ENCODE measurements at places on chromosomes 16 and 17. TPM values are rescaled to one million over a fixed set of nuclear protein-coding genes. Genes with fewer than 3 reads are reported as not detected.

CIITA gene
- 11.9 TPM for total RNA-seq

GRCh38 chr17:8123695-8124349 lies at the start of gene HES7:
HES7 (minus strand) TSS chr17:8124106; CDS start chr17:8124084, 22 bp downstream.
- peaks cover 7% of the 10 kb centered on the region for H3K27me3 ChIP-seq
- H3K4me1 ChIP-seq: peaks cover 57% of the 10 kb centered on the region
- no peak for DNase-seq
- no peak within 1 kb of the TSS for H3K27ac ChIP-seq
- peak within 1 kb of the TSS; percentile 91 for H3K4me3 ChIP-seq

NAGLU gene
- 17.4 TPM for total RNA-seq

DNA sequence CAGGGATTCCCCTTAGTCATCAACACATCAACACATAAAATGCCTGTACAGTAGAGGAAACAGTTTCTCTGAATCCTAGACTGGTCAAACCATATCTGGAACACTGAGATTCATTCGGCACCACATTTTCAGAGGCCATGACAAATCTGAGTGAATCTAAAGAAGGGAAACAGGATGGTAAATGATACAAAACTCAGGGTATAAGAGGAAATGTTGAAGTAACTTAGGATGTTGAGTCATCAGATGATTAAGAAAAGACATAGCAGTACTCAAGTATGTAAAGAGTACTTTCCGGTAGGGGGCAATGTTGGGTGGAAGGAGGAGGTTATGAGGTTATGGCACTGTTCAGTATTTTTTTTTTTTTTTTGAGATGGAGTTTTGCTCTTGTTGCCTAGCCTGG lies 358.5 kb upstream of the PMFBP1 start:
- no peaks in the 10 kb centered on the region for H3K36me3 ChIP-seq
- no peak overlapping the region for H3K4me3 ChIP-seq
- no peak for DNase-seq
- no peaks in the 10 kb centered on the region for H3K4me1 ChIP-seq
- H3K27me3 ChIP-seq: no peaks in the 10 kb centered on the region

GRCh38 chr17:40926341-40926740 lies 11.1 kb downstream of the KRT23 start:
- no peaks in the 10 kb centered on the region for H3K36me3 ChIP-seq
- no peak for DNase-seq
- no peak overlapping the region for H3K4me3 ChIP-seq
- no peaks in the 10 kb centered on the region for H3K27me3 ChIP-seq
- no peaks in the 10 kb centered on the region for H3K4me1 ChIP-seq
- H3K27ac ChIP-seq: no peak overlapping the region

GRCh38 chr17:64773836-64774761 lies 112.0 kb upstream of the SMURF2 start:
- H3K4me3 ChIP-seq: no peak overlapping the region
- no peaks in the 10 kb centered on the region for H3K36me3 ChIP-seq
- H3K4me1 ChIP-seq: peaks cover 12% of the 10 kb centered on the region
- DNase-seq: no peak

TBX21 gene
- 39.8 TPM for total RNA-seq
